ENCODE measurements at places on chromosomes 6 and 20. TPM values are rescaled to one million over a fixed set of nuclear protein-coding genes. Genes with fewer than 3 reads are reported as not detected.
A peak's percentile ranks its signal among the peaks of the same experiment; 100 is the strongest.

DNA sequence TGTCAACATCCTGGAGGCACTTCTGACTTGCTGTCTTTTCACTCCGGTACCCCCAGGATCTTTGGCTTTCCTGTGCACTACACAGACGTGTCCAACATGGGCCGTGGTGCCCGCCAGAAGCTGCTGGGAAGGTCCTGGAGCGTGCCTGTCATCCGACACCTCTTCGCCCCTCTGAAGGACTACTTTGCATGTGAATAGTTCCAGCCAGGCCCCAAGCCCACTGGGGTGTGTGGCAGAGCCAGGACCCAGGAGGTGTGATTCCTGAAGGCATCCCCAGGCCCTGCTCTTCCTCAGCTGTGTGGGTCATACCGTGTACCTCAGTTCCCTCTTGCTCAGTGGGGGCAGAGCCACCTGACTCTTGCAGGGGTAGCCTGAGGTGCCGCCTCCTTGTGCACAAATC lies 12.0 kb upstream of the MAPRE1 start:
- DNase-seq = no peak

- DNase-seq = no peak
Observed at GRCh38 chr6:80210618-80211017, 104.1 kb downstream of the BCKDHB start.

DNA sequence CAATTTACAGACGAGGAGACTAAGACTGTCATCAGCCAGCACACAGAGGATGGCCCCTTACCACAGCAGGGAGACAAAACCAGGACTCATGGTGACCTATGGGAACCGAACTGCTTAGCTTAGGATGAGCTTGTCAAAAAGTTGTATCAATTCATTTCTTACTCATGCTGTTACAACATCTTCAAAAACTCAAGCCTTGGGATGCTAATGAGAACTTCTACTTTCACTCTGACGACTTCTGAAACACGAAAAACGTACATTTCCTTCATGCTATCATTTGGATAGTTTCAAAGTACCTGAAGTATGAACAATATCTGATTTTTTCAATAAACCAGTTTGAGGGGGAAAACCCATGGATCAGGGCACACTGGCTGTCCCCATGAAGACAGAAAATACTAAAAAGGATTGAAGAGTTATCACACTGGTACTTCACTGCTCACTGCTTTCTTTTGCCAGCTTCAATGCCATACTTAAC lies 31.9 kb downstream of the HIVEP2 start:
- DNase-seq = no peak

DNA sequence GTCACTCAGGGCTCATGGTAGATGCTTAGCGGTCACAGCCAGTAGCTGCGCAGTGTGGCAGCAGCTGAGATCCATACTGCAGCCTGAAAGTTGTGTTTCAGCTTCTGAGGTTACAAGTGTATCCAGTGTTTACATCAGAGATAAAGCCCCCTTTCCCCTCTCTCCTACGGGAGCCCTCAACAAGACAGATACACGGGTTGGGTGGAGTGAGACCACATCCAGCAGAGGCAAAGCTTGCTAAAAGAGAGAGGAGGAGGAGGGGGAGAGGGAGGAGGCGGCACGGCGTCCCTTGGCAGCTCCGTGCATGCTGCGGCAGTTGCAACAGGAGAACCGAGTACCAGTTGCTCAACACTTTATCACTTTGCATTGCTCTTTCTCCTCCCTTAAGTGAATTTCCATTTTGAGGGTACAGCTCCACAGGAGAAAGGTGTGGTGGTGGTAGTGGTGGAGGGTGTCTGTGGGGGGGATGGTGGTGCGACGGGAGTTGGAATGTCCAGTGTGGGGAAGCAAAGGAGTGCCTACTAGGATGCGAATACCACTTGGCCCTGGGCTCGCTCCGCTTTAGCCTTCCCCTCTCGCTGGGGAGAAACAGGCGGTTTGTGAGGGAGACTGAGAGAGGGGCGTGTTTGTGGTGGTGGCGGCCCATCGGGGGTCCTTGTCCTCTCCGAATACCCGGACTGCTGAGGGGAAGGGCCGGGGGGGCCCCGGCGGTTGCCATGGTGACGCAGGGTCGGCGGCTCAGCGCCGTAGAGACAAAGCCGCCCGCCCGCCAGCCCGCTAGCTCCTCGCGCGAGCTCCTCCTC lies 405 bp upstream of the RNF182 start:
- DNase-seq = no peak

Gene PRICKLE4
- 0.67 TPM for total RNA-seq

Gene PXT1
- total RNA-seq = 0.07 TPM

Gene PSMB8
- 93.6 TPM for total RNA-seq

- peak; percentile 96 for DNase-seq
Observed at GRCh38 chr6:11207199-11207968, 25.1 kb downstream of the NEDD9 start.

Gene MYH7B
- total RNA-seq = 0.13 TPM

DNA sequence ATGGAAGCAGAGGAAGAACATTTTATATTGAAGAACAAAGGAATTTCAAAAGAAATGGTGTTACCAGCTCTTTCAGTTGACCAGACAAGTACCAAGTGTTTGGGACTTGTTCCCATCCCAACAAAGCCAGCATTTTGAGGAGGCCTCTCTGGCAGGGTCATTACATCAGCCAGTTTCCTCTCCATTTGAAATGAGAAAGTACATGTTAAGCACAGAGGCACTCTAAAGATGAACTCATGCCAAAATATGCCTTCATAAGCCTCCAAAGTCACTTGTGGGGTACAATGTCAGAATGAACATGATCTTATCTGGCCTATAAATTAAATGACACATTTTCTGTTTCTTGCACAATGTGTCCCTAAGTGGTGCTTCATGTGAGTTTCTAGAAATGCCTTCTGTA lies 223.9 kb downstream of the PRL start:
- no peak for DNase-seq

DNA sequence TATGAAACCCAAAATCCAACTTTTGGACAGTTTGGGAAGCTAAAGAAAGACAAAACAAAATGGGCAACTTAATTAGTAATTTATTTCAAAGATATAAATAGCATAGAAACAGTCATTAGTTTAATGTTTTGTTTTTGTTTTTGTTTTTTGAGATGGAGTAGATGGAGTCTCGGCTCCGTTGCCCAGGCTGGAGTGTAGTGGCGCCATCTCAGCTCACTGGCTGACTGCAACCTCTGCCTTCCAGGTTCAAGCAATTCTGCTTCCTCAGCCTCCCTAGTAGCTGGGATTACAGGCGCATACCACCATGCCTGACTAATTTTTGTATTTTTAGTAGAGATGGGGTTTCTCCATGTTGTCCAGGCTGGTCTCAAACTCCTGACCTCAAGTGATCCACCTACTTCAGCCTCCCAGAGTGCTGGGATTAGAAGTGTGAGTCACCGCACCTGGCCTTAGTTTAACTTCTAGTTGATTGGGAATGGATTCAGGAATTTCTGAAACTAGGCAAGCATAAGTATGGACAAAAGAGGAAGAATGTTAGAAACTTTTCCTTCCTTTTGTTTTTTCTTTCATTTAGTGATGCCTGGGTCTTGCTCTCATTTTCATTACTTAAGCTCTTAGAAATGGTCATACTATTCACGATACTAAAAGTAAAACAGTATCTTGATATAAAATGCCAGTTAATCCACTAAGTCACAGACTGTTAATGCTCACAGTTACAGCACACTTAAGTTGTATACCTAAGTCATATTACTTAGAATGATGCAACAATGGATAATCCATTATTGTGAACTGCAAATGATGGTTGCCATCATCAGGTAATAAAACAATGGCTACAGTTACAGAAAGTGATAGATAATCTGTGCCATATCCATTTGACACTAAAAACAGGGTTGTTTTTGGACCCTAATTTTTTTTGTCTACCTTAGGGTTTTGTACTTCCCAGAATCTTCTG lies 8.2 kb downstream of the SENP6 start:
- DNase-seq = no peak

Gene SLC22A1
- total RNA-seq = not detected

Gene BTN1A1
- not detected for total RNA-seq

GRCh38 chr20:41453010-41453950 lies 86.7 kb upstream of the EMILIN3 start:
- DNase-seq = no peak
